Stimulated activated CD8-positive, alpha-beta memory T cell treated with anti-CD3 and anti-CD28 coated beads, Interleukin-15, amount 100 ng/mL, for 4 hours (primary cell): ENCODE measurements at places on chromosomes 4 and X.
A peak's percentile ranks its signal among the peaks of the same experiment; 100 is the strongest.

GRCh38 chrX:11566789-11567188, 98.9 kb downstream of the ARHGAP6 start:
- no peak for DNase-seq

- no peak for DNase-seq
Measured at GRCh38 chr4:168212656-168213055, 105.9 kb downstream of the DDX60 start.

DNA sequence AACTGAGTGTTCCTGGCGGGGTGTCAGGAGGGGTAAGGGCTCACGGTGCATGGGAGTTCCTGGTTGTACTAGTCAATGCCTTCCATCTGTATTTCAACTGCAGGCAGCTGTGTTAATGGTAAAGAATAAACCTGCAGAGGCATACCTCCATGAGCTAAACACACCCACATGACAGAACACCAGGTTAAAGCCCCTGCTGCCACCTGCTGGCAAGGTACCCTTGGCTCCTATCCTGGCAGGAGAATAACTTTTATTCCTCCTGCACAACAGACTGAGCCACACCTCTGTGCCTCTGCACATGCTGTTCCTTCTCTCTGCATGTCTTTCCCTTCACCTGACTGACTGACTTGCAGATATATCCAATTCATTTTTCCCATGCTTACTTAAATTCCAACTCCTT, 11.1 kb downstream of the ITIH6 start:
- DNase-seq, result no peak

GRCh38 chr4:6469898-6470501, 2.4 kb downstream of the PPP2R2C start:
- DNase-seq, result no peak

DNA sequence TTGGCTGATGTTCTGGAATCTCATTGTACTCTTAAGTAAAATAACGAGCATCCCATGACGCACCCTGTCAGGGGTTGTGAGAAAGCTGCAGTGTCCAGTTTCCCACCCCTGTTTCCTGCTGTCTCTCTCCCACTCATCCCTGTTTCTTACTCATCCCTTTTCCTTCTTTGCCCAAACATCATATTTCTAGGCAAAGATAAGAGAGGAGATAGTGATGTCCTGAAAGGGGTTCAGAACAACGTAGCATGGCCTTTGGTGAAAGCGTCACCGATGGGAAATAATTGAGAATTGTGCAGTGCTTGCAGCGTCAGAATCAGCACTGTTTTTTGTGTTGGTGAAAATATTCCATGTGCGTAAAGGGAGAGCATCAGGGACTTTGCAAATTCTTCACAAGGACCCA, 23.5 kb upstream of the TMEM165 start:
- no peak for DNase-seq

GRCh38 chr4:2116687-2117400, 57.7 kb downstream of the NAT8L start:
- no peak for DNase-seq

GRCh38 chr4:101833480-101833879, 43.0 kb downstream of the BANK1 start:
- no peak for DNase-seq

- DNase-seq, result no peak
Measured at GRCh38 chrX:13983734-13984133, 46.0 kb downstream of the GEMIN8 start.

GRCh38 chr4:36614011-36614410, 332.6 kb downstream of the DTHD1 start:
- DNase-seq, result no peak

DNA sequence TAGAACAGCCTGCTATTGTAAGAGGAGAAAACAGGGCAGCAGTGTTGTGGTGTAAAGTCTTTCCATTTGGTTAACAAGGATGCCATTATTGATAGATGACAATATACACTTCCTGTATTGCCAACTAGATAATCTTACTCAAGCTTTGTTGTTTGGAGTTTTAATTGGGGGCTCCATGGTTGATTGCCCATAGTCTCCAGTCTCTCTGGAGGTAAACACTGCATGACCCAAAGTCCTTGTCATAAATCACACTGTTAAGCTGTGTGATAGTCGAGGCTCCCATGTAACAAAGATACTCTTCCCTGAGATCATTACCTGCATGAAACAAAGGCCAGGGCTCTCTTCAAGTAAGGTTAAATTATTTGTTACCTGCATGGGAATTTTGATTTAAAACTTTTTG, 394.6 kb downstream of the C4orf33 start:
- no peak for DNase-seq

- no peak for DNase-seq
Measured at GRCh38 chr4:181968371-181968770, 274.8 kb upstream of the TENM3 start.

DNA sequence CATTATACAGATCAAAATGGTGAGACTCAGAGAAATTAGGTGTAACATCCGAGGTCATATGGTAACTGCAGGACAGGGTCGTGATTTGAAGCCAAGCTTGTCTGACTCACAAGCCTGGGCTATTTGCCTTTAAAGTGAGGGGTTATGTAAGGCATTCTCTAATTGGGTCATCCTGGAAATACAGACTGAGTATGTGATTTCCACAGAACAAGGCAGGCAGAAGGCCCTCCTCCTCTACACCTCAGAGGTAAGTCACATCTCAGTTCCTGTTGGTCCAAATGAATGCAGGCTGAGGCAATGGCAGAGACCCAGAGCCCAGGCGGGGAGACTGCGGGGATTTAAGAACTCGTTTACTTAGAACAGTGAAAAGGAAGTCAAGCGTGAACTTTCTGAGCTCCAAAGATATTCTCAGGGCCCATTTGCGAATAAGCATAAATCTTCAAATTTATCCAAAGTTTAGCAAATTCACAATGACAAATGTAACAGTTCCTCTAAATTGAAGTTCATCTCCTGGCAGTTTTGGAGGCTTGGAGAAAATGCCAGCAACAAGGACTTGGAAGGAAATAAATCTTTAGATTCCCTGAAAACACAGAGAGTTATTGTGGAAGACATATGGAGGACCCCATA, 153.3 kb downstream of the LDB2 start:
- DNase-seq, result no peak

- no peak for DNase-seq
Measured at GRCh38 chr4:23921447-23921845, 31.6 kb upstream of the PPARGC1A start.

GRCh38 chr4:105162123-105162796, 15.6 kb downstream of the TET2 start:
- no peak for DNase-seq

- no peak for DNase-seq
Measured at GRCh38 chrX:94751611-94752010, 1077.6 kb downstream of the FAM133A start.

- DNase-seq, result no peak
Measured at GRCh38 chrX:107724653-107725052, 50.9 kb downstream of the TSC22D3 start.

GRCh38 chrX:4994855-4995254, 1233.8 kb downstream of the NLGN4X start:
- DNase-seq, result no peak

DNA sequence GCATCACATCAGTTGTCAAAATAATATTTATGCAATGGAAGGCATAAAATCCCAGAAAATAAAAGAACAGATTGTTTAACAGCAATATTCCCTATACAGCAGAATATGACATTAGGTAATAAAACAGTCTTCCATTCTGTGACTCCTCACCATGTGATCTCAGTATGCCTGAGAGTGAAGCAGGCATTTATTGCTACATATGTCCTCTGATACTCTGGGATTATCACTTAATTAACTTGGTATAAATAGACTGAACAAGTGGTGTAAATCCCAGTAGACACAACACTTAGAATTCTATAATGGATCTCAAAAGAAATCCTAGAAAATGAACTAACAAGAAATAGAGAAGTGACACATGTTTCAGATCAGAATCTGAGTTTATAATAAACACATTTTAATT, 841.3 kb downstream of the PDHA2 start:
- DNase-seq, result no peak

GRCh38 chrX:154325541-154325940, 29.9 kb downstream of the TKTL1 start:
- DNase-seq, result no peak

DNA sequence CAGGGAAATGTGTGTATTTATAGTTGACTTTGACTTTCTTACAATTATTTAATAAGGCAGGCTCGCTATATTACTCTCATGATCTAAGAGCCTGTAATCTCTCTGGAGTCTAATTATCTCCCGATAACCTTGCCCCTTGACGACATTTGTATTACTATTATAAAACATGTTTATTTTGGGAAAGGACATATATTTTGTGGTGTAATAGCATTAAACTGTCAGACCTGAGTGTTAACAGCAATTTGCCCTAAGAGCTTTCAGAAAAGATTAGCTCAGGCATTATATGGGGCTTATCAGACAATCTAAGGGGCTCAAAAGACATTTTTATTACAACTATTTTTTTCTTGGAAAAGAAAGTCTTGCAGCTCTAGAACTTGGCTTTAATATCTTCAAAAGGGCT, 427.9 kb upstream of the SLIT2 start:
- no peak for DNase-seq

DNA sequence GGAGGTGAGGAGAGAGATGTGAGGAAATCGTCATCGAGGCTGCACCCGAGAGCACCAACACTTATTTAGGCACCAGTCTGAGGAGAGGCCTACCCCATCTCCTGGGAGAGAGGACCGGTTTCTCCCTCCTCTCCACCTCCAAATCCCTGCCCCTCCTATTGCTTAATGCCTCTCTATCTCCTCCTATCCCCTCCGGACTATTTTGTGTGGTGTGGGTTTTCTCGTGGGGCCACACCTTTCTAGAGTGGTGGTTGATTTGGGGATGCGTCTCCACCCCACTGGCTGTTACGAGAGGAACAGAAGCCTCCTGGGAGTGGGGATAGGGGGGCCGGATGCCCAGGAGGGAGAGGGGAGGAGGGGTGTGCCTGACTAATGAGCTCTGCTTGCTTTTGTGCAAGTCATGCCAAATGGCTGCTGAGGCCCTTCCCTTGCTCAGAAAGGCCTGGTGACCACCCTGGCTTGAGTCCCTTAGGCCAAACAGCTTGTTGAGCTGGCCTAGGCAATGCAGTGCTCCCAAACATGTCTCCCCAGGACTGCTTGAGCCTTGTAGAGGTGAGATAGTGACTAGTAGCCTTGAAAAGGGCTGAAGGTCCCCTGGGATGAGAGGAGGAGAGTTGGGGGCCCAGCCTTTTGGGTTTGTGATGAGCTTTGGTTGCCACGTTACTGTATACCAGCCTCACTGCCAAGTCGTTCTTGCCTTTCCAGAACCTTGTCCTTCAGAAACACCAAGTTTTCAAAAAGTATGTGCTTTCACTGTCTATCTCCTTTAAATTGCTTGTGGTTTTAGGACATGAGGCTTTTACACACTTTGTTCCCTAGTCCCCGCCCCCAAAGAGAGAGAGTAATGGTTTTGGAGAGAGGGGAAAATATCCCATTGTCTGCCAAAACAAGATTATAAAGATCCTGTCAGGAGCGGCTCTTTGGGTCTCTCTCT, 1.2 kb downstream of the MSN start:
- peak; percentile 26 for DNase-seq

GRCh38 chrX:30301208-30301607, 8.0 kb downstream of the NR0B1 start:
- no peak for DNase-seq

GRCh38 chr4:20305976-20306375, 54.3 kb downstream of the SLIT2 start:
- no peak for DNase-seq
